ENCODE measurements at places on chromosomes 13 and 19. TPM values are rescaled to one million over a fixed set of nuclear protein-coding genes. Genes with fewer than 3 reads are reported as not detected.

Gene ICAM5
- total RNA-seq: 3.4 TPM

Gene CFAP97D2
- total RNA-seq: not detected

Gene ENOX1
- total RNA-seq: 7.5 TPM

Gene ZNF528
- total RNA-seq: 90.2 TPM

Gene INSR
- 74.1 TPM for total RNA-seq

Gene SMIM24
- 3.9 TPM for total RNA-seq

Gene NFKBIB
- 9.3 TPM for total RNA-seq

Gene ZNF154
- 33.0 TPM for total RNA-seq

Gene TMPRSS9
- 1.0 TPM for total RNA-seq

Gene CEACAM7
- total RNA-seq: 3.4 TPM

Gene ELAVL3
- total RNA-seq: 38.3 TPM

Gene SLC6A16
- 0.93 TPM for total RNA-seq

Gene GFY
- total RNA-seq: not detected

Gene ZIC5
- 10.4 TPM for total RNA-seq

Gene SLC25A15
- 17.0 TPM for total RNA-seq

Gene ZNF77
- 7.6 TPM for total RNA-seq

Gene ZNF665
- 4.3 TPM for total RNA-seq

Gene HSD17B14
- total RNA-seq: 13.8 TPM

Gene STOML3
- not detected for total RNA-seq

Gene CPAMD8
- total RNA-seq: 110 TPM

Gene HS6ST3
- 5.2 TPM for total RNA-seq

Gene ZNF99
- 1.3 TPM for total RNA-seq

Gene BRME1
- 5.5 TPM for total RNA-seq

Gene OPA3
- total RNA-seq: 4.4 TPM
